Right cardiac atrium (tissue), 5 donors: ENCODE measurements at places on chromosomes 2 and 18. TPM values are rescaled to one million over a fixed set of nuclear protein-coding genes. Genes with fewer than 3 reads are reported as not detected.
A peak's percentile ranks its signal among the peaks of the same experiment; 100 is the strongest.

The ALPP gene
- not detected for total RNA-seq

The ASPRV1 gene
- total RNA-seq = 0.79 TPM

The TXNDC2 gene
- total RNA-seq = not detected

The PPP1R1C gene
- total RNA-seq = 12.2 TPM

The SLC9A2 gene
- total RNA-seq = not detected

The ZDBF2 gene
- 16.2 TPM for total RNA-seq

The FOXI3 gene
- total RNA-seq = not detected

The B4GALT6 gene
- 12.9 TPM for total RNA-seq

The SULT1C2 gene
- total RNA-seq = 0.20 TPM

The TNS1 gene
- 442 TPM for total RNA-seq

The SNRNP27 gene
- 53.3 TPM for total RNA-seq

The RGPD8 gene
- total RNA-seq = 9.7 TPM

The ERBB4 gene
- 38.8 TPM for total RNA-seq

The DRC1 gene
- not detected for total RNA-seq

The AOX1 gene
- total RNA-seq = 36.0 TPM

- DNase-seq = no peak
These were observed 2.9 kb upstream of the ADCYAP1 start for GRCh38 chr18:901761-902160.

DNA sequence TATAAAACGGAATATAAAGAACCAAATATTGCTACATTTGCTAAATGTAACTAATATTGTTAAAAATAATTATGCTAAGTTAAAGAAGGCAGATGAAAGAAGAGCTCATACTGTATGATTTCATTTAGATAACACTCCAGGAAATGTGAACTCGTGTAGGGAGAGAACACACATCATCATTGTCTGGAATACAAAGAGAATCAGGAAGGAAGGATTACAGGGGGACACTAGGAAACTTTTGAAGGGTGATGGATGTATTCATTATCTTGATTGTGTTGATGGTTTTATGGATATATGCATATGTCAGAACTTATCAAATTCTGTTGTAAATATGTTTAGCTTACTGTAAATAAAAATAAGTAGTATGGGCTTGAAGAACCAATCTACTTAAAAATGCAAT lies 104.1 kb upstream of the TRIB2 start:
- no peak for DNase-seq

DNA sequence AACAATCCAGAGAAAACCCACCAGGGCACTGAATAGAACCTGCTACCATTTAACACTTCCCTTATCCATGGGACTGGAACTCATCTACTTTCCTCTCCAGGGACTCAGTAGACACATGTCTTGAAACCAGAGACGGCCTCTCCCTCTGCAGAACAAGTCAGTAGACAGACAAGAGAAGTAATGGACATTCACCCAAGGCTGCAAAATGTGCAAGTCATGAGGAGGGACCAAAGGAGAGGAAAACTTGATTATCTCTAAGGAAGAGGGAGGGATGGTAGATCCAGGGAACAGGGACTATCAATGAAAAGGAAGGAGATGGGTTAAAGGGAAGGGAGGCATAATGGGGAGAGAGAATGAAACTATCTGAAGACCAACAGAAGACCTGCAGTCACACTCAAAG lies 5.3 kb upstream of the TTC39C start:
- no peak for DNase-seq

GRCh38 chr2:4674007-4674406 lies 970.6 kb downstream of the DCDC2C start:
- DNase-seq = no peak

DNA sequence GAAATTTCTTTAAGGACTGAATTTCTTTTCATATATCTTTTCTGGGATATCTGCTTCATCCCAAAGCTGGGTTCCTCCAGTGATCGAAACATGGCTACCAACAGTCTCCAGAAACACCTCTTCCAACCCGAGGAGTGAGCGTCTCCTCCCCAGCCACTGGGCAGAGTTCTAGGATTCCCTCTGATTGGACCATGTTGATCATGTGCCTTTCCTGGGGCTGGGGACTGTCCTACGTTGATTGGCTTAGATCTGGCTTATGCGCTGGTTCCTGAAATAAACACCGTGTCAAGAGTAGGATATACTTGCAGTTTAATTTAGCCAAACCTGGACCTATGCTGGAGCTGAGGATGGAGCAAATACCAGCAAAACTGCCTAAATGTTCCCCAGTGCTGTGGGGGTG lies 55.5 kb upstream of the SLC16A14 start:
- DNase-seq = no peak

- no peak for DNase-seq
These were observed 41.9 kb downstream of the MOCOS start for GRCh38 chr18:36229188-36229587.

GRCh38 chr2:164606557-164606956 lies 14.7 kb downstream of the GRB14 start:
- no peak for DNase-seq

DNA sequence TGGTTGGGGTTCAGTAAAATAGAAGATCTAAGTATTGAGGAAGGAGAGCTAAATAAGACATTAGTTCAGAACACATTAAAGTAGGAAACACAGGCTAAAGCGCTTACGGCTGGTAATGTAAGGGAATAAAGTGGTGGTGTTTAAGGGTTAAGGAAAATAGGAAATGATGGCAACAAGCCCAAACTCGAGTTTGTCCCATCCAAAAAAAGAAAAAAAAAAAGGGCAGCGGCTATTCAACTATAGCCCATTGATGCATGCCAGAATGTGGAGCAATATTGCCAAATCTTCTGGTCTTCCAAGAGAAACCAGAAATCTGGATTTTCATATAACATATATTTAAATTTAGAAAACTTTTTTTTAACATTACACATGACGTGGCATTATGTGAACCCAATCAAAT lies 161.0 kb downstream of the ARHGAP15 start:
- no peak for DNase-seq

DNA sequence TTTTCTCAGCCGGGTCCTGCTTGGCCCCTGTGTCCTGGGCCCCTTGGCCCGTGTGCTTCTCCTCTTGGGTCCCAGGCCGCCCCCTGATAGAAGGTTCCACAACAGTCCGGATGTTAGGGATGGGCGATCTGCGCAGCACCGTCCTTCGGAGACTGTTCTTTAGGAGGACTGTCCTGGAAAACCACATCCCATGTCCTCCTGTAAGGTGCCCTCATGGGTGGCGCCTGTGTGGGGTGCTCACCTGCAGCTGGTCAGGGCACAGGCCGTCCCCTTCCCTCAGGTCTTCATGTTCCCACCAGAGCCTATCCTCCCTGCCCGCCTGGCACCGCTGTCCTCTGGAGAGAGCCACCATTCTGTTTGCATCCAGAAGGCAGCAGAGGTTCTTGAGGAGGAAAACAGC lies 50.0 kb downstream of the CTDP1 start:
- no peak for DNase-seq

DNA sequence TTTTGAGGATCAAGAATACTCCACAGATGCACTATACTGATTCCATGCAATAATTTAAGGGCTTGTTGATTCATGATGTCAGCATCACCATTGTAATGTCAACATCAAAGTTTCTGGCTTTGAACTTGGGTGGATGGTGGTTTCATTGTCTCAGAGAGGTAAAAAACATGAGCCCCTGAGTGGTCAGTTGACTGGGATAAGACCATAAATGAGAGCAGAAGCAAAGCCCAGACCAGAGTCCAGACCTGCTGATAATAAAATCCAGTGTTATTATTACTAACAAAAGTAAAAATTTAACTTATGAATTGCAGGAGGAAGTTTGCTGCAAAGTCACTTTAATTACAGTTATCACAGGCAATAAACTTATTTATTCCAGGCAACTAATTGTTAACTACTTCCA lies 358.2 kb downstream of the GALNT13 start:
- DNase-seq = no peak

GRCh38 chr18:27847412-27847811 lies 329.5 kb downstream of the CDH2 start:
- DNase-seq = no peak

DNA sequence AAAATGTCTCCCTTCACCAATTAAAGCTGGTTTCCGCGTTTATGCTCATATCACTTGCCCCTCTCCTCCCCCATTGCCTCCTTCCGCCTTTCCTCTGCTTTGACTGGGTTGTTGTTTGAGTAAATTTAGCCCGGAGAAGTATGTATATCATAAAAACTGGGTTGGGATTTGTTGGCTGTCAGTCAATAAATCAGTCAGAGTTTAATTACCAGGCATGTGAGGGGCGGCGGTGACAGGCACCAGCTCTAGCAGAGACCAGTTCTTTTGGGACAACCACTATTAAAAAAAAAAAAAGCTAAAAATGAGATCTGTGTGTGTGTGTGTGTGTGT lies 382.4 kb upstream of the SMIM21 start:
- DNase-seq = no peak

GRCh38 chr18:63444580-63444979 lies 22.3 kb upstream of the VPS4B start:
- no peak for DNase-seq

DNA sequence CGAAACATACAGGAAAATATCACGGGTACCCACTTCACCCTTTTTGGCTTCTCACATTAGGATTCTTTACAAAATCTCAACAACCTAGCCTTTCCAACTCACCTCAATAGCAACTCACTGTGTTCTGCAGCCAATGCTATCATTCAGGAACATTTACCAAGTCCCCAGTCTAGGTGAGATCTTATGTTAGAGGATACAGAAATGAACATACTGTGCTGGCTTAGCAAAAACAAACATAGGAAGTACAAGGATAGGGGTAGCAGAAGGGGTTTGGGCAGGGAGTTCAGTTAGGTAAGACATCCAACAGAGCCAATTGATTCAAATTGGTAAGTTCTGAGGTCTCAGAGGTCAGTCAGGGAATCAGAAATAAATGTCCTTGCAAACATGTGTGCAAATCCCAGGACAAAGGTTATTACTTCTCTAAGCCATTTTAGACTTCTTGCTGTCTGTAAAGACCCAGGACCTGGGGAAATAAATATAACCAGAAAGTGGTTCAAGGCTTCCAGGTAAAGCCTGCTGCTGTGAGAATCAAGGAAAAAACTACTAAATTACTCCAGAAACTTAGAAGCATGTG lies 556.3 kb upstream of the CHAC2 start:
- DNase-seq = no peak

DNA sequence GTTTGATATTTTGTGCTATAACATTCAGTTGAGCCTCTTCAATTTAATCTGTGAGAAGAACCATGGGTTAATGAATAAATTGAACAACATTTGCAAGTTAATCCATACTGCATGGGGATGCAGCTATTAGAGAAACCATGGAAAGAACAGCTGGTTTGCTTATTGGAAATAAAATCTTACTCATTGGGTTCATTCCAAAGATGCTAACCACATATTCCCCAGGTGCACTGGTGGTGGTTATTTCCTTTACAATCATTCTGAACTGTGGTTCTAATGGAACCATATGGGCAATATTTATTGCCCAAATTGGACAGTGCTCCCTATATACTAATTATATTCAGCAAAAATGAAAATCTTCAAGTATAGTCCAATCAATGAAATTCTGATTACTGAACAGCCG lies 1200.4 kb upstream of the CDH2 start:
- no peak for DNase-seq

GRCh38 chr2:105802587-105802986 lies 57.9 kb downstream of the NCK2 start:
- DNase-seq = no peak

GRCh38 chr2:231966886-231967285 lies 5.4 kb downstream of the DIS3L2 start:
- DNase-seq = no peak

DNA sequence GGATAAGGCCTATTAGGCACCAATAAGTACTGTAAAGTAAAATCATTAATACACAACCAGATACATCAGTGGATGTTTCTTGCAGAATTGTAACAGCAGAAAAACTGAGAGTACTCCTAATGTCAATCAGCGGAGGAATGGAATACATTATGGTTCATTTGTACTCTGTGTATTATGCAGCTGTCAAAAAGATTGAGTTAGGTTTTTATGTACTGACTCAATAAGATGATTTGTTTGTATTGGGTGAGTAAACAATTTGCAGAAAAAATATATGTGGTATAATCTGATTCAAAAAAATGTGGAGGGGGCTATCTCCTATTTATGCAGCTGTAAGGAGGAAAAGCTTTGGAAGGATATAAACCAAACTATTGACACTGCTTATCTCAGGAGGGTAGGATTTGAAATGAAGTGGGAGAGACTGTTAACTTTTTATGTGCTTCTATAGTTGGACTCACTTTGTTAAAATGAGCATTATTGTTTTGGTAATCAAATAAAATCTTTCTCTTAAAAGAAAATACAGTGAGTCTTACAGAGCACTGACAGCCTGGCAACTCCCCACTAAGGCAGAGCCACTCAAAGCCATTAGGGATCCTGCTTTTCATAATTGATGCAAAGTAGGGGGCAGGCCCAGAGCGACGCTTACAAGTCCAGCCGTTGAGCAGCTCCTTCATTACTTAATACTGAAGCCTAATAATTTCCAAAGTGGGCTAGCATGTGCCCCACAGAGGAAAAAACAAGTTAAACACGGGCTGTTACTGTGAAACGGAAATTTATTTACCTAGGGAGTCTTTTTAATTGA lies 168.8 kb downstream of the PHLPP1 start:
- DNase-seq = no peak

- no peak for DNase-seq
These were observed 31.9 kb downstream of the CIB4 start for GRCh38 chr2:26609205-26609631.

- no peak for DNase-seq
These were observed 107.0 kb downstream of the BCL2L11 start for GRCh38 chr2:111227716-111228141.

GRCh38 chr18:48990481-48991318 lies 39.9 kb upstream of the SMAD7 start:
- peak; percentile 69 for DNase-seq

GRCh38 chr2:29477186-29477585 lies 362.0 kb downstream of the CLIP4 start:
- DNase-seq = no peak

GRCh38 chr2:156541706-156542105 lies 105.5 kb downstream of the GPD2 start:
- DNase-seq = no peak

DNA sequence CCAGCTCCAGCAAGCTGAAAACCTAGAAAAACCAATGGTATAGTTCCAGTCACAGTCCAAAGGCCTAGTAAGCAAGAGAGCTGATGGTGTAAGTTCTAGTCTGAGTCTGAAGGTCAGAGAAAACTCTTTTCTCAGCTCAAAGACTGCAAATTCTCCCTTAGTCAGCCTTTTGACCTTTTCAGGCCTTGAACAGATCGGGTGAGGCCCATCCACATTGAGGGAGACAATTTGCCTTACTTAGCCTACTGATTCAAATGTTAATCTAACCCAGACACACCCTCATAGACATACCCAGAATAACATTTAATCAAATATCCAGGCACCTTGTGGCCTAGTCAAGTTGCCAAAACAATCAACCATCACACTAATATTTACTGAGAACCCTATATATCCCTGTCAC lies 110.8 kb upstream of the KCNJ3 start:
- no peak for DNase-seq

DNA sequence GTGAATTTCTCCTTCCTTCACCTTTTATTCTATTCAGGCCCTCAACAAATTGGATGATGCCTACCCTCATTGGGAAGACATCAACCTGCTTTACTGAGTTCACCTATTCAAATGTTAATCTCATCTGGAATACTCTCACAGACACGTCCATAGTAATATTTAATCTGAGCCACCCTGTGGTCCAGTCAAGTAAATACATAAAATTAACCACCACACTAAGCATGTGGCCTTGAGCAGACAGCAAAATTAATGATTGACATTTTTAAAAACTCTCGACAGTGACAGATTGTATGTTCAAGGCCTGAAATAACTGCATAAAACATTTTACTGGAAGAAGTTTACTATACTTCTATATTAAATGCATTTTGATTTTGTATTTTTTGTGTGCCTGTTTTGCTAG lies 540.6 kb upstream of the GCFC2 start:
- no peak for DNase-seq

GRCh38 chr2:31213601-31214443 lies 3.5 kb downstream of the CAPN14 start:
- no peak for DNase-seq
